ENCODE measurements at places on chromosomes 13 and 19.

- no peak for DNase-seq
Observed at GRCh38 chr19:40417643-40417981, 4.4 kb upstream of the PRX start.

DNA sequence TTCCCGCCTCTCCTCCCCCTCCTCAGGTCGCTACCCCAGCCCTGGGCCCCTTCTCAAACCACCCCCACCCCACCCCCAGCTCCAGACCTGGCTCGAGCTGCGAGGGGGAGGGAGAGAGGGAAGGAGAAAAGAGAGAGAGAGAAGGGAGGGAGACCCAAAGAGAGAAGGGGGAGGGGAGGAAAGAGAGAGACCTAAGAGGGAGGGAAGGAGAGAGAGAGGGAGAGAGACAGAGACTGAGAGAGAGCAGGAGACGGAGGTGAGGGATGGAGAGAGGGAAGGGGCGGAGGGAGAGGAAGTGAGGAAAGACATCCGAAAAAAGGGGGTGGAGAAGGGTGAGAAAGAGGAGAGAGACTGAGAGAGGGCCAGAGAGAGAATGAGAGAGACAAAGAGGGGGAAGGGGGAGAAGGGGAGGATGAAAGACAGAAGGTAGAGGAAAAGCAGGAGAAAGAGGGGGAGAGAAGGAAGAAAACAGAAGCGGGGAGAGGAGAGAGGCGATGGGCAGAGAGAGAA is 2.0 kb upstream of the SPACA6 start:
- no peak for DNase-seq

DNA sequence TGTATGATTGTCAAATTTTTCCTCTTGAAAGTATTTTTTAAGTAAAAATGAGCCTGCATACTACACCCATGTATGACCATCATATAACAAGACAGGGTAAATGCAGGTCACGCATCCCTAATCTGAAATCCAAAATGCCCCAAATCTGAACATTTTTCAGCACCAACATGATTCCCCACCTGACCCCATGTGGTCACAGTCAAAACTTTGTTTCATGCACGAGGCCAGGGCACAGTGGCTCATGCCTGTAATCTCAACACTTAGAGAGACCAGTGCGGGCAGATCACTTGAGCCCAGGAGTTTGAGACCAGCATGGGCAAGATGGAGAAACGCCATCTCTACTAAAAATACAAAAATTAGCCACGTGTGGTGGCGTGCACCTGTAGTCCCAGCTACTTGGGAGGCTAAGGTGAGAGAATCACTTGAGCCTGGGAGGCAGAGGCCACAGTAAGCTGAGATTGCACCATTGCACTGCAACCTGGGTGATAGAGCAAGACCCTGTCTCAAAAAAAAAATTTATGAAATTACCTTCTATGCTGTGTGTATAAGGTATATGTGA is 63.7 kb upstream of the NPAS1 start:
- DNase-seq: no peak

DNA sequence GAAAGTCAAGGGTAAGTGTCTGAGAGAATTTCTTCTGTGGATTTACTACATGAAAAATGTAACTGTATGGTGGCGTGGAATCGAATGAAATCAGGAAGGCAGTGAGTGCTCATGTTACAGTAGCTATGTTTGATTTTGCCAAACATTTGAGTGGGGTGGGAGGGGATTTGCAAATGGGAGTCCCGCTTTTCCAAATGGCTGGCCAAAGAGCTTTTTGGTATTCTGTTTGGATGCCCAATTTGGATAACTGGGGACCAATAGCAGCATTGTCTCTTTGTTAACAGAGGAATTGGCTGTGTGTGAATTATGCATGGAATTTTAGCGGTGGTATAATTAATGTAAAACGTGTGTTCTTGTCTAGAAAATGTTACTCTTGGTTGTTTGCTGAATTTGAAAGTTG is 17.8 kb downstream of the HNRNPM start:
- DNase-seq: no peak

GRCh38 chr19:51586103-51586728 is 15.1 kb downstream of the ZNF175 start:
- no peak for DNase-seq

- DNase-seq: no peak
Observed at GRCh38 chr19:38945562-38946228, 15.0 kb downstream of the MRPS12 start.

DNA sequence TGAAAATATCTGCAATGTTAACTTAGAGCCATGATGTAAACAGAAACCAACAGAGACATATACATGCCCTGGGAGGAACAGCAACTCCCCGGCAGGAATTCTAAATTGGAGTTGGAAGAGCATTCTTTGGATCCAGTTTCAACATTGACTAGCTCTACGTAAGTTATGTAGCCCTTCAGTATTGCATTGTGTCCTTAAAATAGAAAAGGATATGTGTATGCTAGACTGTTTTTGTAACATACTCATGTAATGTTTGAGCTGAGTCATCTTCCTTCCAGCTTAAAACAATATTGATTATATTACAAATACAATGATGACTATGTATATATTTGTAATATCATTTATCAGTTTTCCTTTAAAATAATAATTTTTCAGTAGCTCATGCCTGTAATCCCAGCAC is 1422.2 kb upstream of the PCDH20 start:
- no peak for DNase-seq

DNA sequence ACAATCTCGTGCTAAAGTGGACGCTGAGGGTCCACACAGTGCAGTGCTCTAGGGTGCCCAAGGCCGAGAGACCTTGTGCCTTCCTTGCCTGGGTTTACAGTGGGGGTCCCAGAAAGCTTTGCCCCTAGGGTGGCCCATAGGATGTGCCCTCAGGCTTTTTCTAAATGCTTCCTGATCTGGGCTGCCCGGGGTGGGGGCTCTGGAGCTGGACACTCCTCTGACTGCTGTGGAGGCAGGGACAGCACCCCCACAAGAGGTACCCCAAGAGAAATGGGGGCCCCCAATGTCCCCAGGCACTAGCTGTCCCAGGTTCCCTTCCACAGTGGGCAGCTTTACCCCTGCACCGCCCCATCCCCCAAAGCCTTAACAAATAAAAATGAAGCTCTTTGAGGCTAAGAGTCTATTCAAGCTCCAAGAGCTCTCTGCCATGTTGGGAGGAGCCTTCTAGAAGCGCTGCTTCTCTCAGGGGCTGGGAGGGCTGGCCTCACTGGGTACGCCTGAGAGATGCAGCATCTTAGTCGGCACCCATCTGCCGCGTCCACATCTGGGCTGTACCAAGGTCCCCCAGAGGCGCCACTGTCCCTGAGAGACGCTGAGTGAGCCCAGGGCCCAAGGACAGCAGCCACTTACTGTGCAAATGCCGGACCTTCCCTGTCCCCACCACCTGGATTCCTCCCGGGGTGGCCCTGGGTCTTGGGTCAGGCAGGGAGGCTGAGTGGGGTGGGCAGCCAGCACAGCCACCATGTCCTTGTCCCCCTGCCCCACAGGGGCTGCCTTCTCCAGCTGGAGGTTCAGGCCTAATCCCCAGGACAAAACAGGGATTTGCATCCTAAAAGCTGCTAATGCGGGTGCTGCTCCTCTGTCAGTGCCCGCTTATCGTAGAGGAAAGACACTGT is 27.4 kb downstream of the CEBPA start:
- no peak for DNase-seq

GRCh38 chr13:51479199-51479523 is 26.3 kb upstream of the INTS6 start:
- DNase-seq: no peak

DNA sequence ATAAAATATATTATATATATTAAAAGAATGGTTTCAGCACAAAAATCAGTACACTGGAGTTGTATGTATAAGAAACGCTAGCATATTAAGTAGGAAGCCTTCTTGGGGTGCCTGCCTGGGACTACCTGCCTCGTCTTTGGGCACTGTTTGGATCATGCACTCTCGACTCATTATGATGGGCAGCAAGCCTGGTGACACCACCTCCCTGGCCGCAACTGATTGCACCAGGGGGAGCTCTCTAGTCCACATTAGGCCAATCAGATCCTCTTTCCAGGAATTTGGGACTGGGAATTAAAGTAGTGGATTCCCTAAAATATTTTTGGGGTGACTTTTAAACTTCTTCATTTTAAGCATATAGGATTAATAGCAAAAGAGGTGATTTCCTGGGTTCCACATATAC is 56.0 kb upstream of the RGCC start:
- no peak for DNase-seq

DNA sequence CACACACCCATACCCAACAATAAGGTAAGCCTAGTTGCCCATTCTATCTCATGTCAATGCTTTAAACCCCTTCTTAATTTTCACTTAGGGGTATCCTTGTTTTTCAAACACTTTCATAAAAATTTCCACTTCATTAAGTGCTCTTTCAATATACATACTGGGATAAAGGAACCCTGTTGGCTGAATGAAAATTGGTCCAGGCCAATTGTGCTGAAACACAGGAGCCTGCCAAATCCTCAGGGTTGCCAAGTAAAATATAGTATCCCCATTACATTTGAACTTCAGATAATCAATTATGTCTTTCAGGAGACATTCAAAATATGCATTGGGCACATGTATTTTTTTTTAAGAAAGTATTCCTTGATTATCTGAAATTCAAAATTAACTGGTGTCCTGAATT is 1131.1 kb downstream of the SLITRK1 start:
- no peak for DNase-seq

GRCh38 chr13:90968166-90968904 is 379.2 kb upstream of the MIR17HG start:
- no peak for DNase-seq

DNA sequence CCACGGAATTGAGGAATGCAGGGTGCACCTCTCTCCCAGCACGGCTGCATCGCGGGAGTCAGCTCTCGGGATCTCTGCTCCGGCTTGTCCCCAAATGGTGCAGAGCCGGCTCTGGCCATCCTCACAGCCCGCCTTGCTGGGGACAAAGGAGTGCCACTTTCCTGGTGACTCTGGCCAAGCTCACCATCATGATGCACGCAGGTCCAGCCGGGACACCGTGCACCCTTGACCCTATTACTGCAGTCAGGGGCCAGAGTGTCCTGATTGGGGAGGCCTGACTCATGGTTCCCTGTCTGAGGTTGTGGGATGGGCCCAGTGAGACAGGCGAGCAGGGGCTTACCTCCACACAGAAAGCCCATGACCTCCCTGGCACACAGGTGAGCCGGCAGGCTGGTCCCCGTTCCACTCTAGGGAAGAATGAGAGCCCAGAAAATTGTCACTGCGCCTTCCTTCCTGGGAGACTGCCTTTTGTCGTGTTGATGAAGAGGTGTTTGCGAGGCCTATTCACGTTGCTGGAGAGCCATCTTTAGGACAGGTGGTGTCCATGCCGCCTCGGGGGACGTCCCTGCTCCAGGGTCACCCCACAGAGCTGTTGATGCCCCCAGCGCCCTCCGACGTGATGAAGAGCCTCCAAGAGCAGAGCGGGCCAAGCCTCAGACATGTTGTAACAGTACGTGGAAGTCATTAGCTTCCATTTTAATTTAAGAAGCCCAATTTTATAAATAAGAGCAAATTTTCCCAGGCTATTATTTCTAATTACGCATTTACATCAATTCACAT is 18.5 kb upstream of the VSTM2B start:
- no peak for DNase-seq

DNA sequence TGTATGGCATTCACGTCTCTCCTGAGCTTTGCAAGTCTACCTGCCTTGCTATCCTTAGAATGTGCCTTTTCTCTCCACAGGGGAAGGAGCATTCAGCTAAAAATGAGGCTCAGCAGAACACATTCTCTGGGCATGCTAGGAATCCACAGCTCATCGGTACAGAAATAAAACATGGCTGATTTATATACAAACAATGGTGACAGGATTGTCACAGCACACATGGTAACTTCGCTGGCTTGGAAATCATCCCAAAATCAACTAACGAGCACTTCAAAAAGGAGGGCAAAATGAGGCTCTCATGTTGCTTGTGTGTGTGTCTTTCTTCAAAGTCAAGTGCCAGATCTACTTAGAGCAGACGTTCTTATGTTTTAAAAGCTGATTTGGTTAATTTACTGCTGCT is 373.0 kb downstream of the FGF14 start:
- no peak for DNase-seq

DNA sequence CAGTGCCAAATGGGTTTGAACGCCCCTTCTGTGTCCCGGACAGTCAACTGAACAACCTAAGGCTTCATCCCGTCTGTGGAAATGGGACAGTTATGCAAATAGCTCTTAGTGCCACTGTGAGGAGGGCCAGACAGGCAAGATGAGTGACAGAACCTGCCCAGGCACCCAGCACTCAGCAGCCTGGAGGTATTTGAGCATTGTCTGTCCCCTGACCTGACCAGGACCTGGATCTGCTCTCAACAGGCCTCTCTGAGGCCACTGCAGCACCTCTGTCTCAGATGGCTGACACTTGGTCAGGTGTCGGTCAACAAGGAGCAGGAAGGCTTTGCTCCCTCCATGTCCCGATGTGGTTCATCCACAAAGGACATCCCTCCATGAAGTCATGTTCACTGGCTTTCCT is 67.9 kb downstream of the CCDC70 start:
- DNase-seq: no peak
